Pancreas (tissue), 10 donors: ENCODE measurements at places on chromosomes 7 and 10. TPM values are rescaled to one million over a fixed set of nuclear protein-coding genes. Genes with fewer than 3 reads are reported as not detected.

The ITIH5 gene
- 9.9 TPM for total RNA-seq

The C7orf57 gene
- total RNA-seq: not detected

DNA sequence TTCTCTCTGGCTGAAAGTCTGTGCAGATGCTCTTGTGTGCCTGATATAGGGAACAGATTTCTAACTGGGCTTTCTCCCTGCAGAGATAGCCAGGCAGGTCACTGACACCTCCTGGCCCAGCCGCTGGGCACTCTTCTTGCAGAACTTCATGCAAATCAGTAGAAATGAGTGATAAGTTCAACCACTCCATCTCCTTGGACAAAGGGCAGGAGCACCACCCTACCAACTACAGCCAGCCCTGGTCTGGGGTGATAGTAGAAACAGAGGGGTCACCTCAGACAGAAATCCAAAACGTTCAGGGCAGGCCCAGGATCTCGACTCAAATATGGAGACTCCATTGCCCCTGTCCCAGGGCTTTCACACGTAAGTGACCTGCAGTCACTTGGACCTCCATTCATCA, 917.8 kb upstream of the ZNF722 start:
- DNase-seq: no peak

DNA sequence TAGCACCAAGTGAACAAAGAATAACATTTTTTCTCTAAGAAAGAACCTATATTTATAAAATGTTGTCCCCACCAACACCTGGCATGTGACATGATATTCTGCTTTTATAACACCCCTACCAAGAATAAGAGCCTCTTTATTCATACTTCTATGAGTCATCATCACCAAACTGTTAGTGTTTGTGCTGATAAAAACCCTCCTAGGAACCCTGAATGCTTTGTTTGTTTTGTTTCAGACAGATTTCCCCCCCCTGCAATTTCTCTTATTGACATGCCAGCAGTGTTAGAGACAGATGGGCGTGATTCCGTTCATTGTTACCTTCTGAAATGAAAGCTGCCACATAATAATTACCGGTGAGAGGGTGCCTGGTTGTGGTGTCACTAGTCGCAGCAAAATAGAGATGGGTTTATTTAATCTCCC, 651.1 kb downstream of the SORCS1 start:
- DNase-seq: no peak

- DNase-seq: no peak
These were observed 114.9 kb downstream of the DPP6 start for GRCh38 chr7:154167051-154167450.

DNA sequence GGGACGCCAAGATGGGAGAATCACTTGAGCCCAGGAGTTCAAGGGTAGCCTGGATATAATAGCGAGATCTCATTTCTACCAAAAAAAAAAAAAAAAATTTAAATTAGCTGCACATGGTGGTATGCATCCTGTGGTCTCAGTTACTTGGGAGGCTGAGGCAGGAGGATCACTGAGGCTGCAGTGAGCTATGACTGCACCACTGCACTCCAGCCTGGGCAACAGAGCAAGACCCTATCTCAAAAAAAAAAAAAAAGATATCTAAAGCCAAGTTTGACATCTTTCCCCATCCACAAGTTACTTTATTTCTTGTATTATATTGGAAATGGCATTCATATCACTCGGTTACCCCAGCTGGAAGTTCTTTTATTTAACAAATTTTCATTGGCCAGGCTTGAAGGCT, 3.4 kb upstream of the PIP4K2A start:
- no peak for DNase-seq
